Activated CD8-positive, alpha-beta memory T cell treated with anti-CD3 and anti-CD28 coated beads for 48 hours (primary cell): ENCODE measurements at places on chromosomes 7 and 10.

DNA sequence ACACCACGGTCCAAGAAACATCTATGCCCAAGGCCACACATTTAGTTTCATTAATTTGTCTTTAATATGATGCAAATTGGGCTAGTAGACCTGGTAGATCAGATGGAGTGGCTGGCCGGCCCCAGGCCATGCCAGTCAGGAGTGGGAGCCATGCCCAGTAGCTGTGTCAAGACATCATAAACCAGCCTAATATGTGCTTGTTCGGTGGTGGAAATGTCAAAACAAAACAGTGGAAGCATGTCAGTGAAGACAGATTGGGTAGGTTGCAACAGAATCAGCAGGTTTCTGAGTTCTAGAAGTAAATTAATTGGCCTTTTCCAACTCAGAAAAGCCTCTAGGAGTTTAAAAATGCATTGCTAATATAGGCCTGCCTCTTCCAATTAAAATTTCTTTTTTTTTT, 124.7 kb downstream of the NRP1 start:
- DNase-seq: no peak

DNA sequence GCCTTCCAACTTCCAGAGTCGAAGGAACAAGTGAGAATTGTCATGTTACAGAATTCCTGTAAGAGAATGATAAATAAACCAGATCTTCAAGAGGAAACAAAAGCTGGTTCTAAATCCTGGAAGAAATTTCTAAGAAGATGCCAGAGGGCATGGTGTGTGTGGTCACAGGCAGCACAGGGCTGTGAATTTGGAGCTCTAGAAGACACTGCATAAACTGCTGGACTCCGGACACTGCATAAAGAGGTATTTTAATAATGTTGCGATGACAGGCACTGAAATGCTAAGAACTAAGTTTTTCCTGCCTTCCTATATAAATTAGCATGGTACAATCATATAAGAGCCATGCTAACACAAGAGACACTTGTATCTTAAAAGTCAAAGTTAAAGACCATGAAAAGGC, 86.0 kb downstream of the LARP4B start:
- DNase-seq: no peak

GRCh38 chr10:35063837-35064454, 26.2 kb downstream of the CUL2 start:
- no peak for DNase-seq

DNA sequence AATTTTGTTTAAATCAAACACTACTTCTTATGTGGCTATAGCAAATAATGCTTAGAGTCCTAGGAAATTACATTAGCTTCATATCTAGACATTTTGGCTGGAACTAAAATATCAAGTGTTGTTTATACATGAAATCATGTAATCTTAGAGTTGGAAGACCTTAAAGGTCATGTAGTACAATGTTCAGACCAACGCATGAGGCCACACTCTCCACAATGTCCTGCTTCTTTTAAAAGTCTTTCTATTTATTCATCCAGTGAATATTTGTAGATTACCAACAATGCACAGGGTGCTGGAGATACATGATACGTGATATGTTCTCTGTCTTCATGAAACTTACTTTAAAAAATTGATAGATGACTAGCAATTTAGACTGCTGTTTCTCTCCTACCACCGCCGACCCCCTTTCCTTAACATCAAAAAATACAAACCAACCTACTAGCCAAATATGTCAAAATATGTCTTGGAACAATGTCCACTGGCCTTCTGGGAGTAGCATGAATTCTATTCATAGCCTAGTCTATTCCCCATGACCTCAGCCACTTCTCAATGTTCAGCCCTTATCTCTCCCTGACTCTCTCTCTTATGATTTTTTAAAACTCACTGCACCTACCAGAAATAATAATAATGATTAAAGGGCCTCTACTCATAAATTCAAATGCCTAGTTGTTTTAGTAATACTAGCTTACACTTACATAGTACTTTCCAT, 59.5 kb upstream of the CAV2 start:
- DNase-seq: no peak

DNA sequence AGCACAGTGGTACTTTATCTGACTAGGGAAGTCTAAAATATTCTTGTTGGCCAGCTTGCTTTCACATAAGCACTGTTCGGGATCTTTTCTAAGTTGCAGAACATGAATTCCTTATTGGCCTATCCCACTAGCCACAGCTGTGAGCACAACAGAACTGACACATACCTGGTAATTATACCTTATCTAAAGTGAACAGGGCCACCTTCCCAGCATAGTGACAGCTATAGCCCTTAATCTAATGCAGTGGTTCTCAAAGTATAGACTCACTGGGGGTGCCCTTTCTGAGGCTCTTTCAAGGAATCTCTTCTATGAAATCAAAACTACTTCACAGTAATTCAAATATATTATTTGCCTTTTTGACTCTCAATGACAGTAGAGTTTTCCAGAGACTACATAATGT, 184.7 kb upstream of the KAT6B start:
- no peak for DNase-seq

- DNase-seq: no peak
Observed at GRCh38 chr7:32158076-32158475, 87.9 kb upstream of the PDE1C start.

- DNase-seq: no peak
Observed at GRCh38 chr10:29811751-29812427, 177.1 kb upstream of the SVIL start.

DNA sequence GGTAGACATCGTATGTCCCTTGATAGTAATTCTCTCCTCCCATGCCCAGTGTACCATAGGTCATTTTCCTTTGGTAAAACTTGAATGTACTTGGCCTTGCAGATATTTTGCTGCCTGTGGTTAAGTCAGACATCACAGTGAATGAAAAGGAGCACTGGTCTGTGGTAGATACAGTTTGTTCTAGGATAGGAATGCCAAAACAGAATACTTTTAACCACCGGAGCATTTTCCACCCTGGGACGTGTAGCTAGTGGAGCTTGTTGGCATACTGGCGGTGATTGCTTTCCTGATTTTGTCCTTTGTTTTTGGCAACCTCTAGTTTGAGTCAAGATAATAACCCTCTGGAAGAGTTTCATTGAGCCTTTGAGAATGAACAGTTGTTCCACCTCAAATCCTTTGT, 92.0 kb upstream of the BMPER start:
- DNase-seq: no peak

DNA sequence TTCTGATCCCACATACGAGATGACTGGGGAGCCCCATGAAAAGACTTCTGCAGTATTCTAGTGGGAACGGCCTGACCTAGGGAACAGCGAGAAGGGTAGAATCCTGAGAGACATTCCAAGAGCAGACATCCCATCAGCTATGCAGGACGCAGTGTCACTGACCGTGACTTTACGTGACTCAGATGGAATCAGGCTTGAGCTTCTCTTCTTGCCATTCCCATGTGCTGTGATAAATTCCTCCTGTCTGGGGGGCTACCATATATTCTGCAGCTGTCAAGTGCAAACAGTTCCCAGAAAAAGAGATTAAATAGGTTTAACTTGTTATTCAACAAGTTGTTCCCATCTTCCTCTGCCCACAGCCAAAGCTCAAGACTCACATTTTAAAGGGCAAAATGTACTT, 73.1 kb upstream of the PDE1C start:
- no peak for DNase-seq

DNA sequence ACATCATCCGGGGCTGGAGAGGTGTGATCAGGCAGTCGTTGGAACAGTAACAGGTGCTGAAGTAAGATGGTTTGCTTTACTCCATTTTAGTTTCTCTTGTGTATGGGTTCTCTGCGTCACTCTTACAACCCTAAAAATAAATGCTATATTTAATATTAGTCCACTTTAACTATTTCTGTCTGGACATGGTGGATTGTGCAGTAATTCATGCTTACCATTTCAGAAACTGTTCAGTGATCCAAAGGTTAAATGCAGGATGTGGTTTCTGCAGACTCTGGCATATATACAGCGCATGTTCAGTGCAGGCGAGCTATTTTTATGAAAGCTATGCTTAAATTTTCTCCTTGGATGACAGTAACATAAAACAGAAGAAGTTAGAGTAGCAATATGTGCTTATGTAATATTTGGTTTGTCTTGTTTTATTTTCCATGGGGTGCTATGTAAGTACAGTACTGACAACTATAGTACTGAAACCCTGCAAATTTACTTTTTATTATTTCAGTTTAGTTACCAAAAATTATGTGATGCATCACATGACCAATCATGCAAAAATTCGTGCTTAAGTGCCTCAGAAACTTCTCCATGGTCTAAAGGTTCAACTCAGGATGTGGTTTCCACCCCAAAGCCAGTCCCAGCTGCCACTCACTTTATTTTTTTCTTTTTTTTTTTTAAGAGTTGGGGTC, 46.6 kb upstream of the GRID1 start:
- DNase-seq: no peak

- no peak for DNase-seq
Observed at GRCh38 chr10:32446536-32447406, 831 bp downstream of the CCDC7 start.

DNA sequence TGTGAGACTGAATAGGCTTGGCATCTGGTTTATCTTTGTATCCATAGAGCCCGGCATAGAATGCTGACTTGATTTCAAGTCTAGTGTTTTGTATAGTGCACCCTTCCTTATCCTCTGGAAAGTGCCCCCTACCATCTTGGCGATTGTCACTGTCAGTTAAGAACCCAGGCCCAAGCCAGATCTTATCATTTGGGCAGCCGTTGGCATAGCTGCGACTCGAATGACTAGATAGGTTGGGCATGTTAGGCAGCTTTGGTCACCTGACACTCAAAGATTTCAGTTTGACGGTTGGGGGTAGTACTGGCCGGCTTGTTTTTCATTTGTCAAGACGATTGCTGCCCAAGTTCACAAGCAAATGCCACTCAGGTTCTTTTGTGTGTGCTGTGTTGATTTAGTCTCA, 6.6 kb downstream of the NIPSNAP2 start:
- DNase-seq: no peak

DNA sequence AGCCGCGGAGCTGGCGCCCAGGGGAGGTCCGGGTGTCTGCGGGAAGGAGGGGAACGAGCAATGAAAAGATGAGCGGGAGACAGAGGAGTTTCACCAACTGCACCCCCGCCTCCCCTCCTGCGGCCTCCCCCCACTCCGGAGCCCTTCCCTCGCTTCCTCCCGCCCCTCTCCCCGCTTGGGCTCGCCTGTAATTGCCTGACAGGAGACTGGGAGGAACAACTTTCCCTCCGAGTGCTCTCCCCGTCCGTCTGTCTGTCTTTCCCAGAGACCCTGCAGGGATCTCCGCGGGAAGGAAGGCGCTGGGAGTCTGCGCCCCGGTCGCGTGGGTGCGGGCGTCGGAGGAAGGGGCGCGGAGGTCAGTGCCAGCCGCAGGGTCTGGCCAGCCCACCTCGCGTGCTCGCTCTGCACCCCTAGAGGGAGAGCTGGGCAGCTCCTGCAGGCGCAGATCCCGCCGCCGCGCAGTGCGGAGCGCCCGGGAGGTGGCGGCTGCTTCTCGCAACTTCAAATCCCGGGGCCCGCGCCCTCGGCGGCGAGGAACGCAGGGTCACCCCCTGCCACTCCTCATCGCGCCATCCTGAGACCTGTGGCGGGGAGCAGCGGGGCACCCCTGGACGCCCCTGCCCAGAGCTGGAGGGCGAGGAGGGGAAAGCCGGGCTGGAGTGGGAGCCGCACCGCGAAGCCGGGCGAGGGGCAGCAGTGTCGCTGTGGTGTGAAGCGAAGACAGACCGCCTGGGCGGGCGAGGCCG, 511 bp upstream of the NRP1 start:
- DNase-seq: no peak

GRCh38 chr7:155763691-155764437, 48.4 kb downstream of the SHH start:
- DNase-seq: peak; percentile 50

DNA sequence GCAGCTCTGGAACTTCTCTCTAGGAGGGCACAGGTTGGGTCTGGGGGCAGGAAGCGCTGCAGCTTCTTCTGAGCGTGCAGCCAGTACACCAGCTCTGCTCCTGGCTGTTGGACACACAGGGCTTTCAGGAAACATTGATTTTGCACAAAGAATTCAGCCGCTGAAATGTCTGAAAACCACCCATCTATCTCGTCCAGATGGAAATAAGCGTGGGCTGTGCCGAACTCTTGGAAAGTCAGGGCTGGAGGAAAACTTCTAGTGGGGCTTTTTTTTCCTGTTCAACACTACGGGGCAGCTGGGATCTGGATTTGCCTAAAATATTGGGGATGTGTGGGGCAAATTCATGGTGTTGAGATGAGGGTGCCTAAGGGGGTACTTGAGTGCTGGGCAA, 31.2 kb downstream of the PALD1 start:
- DNase-seq: no peak
